ENCODE measurements at places on chromosomes 13 and 19.

GRCh38 chr13:111791131-111791530 is 275.8 kb upstream of the SOX1 start:
- DNase-seq: no peak

DNA sequence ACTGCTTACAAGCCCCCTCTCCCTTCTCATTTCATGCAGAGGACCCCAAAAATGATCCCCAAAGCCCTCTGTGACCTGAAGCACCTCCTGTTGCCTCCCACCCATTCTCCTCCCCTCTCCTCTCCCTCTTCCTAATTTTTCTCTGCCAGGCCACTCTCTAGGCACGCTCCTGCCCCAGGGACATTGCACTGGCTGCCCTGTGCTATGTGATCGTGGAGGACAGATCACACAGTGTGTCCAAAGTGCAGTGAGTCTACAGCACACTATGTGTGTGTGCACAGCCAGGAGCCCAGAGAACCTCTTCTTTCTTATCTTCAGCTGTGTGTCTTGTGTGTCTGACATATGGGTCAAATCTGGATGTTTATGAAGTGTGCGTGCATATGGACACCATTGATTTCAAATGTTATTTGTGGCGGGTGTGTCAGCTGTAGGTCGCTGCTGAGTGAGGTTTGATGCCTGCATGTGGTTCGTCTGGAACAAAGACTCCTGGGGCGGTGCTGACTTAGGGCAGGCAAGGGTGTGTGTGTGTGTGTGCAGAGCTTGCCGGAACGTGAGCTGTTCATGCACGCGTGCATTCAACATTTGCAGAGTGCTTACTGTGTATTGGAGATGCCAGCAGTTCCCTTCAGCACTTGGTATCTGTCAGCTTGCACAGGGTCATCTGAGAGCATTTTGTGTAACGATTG is 2.1 kb upstream of the KLHL26 start:
- DNase-seq: no peak

- no peak for DNase-seq
Measured at GRCh38 chr13:99809496-99809895, 162.1 kb downstream of the ZIC5 start.

DNA sequence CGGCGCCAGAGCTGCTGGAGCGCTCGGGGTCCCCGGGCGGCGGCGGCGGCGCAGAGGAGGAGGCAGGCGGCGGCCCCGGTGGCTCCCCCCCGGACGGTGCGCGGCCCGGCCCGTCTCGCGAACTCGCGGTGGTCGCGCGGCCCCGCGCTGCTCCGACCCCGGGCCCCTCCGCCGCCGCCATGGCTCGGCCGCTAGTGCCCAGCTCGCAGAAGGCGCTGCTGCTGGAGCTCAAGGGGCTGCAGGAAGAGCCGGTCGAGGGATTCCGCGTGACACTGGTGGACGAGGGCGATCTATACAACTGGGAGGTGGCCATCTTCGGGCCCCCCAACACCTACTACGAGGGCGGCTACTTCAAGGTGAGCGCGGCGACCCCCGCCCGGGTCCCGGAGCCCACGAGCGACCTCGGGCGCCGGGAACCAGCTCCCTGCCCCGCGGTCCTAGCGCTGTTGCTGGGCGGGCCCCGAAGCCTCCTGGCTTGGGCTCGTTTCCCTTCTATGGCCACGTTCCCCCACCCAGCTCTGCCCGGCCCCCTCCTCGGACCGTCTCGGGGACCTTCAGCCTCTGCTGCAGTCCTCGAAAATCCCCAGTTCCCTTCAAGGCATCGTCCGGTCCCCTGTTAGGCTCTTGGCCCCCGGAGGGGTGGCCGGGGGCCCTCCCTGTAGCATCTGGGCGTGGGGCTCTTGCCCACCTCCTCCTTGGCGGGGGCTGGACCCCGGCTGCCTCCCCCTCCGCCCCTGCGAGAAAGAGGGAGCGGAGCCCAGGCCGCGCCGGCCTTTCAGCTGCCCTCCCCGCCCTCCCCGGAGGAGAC is at the start of gene CDC34:
Gene CDC34 (plus strand): TSS at position 8 of the 808 bp plus-strand sequence. CDS start 172 bp downstream, at position 180.
- DNase-seq: peak; percentile 33

- no peak for DNase-seq
Measured at GRCh38 chr13:95292622-95293021, 8.6 kb downstream of the ABCC4 start.

DNA sequence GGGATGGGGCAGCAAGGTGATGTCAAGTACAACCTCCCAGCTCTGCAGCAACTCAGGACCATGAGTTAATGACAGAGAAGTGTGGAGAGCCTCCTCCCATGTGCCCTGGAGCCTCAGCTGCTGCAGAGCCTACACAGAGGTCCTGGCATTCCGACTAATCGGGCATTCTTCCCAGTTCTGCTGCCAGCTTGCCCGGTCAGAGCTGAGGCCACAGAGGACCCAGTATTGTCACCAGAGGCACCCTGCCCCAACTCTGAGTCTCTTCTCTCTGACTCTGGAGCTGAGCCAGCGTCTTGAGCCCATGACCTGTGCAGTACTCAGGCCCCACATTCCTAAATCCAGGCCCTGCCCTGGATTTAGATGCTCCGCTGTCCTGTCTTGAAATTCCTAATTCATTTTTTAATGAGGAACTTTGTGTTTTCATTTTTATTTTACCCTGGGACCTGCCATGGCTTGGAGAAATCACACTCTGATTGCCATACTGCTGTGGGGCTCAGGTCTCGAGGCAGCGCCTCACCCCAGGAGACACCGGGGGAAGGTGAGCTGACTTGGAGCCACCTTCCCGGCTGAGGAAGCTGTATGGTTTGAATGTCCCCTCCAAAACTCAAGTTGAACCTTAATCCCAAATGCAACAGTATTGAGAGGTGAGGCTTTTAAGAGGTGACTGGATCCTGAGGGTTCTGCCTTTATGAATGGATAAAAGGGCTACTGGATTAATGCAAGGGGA is 144.9 kb upstream of the ZNF507 start:
- no peak for DNase-seq

DNA sequence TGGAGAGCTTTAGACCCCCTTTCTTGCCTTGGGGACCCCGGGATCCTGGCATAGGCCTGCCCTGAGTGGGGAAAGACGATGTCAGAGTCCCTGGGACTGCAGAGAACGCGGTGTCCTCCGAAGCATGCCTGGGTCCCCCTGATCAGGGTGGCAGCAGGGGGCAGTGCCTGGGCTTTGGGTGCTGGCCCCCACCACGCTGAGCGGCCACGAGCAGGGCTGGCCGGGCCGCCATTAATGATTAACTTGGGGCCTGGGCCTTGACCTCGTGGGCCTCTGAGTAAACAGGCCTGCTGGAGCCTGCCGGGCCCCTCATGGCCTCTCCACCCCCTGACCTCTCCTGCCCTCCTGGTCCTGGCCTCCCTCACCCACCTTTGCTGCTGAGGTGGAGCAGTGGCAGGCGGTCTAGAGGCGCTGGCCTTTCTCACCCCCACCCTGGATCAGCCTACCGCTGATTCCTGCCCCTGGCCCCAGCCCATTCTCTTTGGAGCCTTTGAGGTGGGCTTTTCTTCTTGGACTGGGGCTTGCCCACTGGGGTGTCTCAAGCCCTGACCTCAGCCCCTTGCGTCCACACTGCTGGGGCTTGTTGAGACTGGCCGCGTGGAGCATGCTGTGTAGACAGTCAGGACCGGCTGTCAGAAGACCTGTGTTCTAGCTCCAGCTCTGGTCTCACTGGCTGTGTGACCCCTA is 26.3 kb downstream of the CEBPA start:
- DNase-seq: no peak

GRCh38 chr19:11361037-11361770 is 6.0 kb downstream of the PLPPR2 start:
- DNase-seq: no peak

GRCh38 chr13:59691501-59692066 is 472.1 kb downstream of the DIAPH3 start:
- DNase-seq: no peak

DNA sequence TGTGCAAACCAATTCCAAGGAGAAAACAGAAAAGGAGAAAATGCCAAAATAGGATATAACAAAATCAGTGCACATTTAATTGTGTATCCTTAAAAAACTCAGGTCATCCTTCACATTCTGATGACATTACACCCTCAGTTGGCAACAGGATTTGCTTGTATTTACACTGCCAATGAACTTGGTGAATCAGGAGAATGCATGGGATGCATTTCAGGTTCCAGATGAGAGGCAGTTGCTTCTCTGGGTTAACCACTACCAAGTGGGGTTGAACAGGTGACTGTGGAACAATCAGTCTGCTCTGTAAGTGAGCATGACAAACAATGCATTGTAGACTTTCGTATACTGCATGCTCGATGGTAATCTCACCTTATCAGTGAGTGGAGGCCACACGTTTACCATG is 79.1 kb downstream of the STARD13 start:
- DNase-seq: no peak

GRCh38 chr19:15307169-15307568 is 25.2 kb downstream of the BRD4 start:
- no peak for DNase-seq

- DNase-seq: no peak
Measured at GRCh38 chr19:15253061-15253460, 20.8 kb upstream of the EPHX3 start.
